ENCODE measurements at places on chromosomes 1 and 21.

DNA sequence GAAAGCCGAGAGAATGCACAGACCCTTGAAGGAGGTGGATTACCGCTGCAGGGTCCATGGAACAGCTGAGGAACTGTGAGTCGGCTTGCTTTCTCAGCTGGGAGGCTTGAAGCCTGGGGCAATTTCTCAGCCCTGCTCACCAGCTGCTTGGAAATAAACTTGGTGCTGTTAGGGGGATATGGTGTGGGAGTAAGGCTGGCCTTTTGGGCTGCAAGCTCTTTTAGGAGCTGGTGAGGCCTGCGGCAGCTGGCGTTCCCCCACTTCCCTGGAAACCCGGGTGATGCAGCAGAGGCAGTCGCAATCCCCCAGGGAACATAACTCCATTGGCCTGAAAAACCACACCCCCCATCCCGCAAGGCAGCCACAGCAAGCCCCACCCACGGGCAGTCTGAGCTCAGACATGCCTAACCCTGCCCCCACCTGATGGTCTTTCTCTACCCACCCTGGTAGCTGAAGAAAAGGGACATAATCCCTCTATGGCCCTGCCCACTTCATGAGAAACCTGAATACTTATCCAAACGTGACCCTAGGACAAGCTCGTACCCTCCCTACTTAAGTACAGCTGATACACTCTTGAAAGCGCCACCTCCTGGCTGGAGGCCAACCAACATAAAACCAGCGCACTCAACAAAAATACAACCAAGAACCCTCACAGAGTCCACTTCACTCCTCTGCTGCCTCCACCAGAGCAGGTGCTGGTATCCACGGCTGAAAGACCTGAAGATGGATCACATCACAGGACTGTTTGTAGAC is 1995.8 kb downstream of the NCAM2 start:
- no peak for DNase-seq

DNA sequence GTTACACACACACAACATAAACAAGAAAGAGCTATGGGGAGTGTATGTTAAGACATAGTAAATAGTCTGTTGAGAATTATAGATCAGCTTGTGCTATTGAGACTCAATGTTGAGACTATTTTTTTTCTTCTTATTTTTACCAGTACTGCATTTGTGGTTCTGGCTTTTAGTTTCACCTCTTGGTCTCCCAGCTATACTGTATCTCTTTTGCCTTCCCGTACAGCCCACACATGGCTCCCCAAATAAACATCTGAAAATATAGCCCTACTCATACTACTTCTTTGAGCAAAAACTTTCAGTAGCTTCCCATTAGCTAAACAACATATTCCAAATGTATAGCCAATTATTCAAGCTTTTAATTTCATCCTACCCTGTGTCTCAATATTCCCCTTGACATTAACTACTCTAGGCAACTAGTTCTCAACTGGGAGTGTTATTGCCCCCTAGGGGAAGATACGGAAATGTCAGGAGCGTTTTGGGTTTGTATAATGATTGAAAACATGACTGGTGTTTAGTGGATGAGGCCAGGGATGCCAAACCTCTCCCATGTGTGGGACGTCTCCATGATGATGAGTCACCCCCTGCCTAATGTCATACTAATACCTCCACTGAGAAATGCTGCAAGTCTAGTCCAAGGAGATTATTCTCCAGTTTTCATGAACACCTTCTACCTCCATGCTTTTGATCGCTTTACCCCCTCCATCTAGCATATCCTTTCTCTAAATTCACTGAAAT is 6.8 kb downstream of the RPE65 start:
- DNase-seq: no peak

DNA sequence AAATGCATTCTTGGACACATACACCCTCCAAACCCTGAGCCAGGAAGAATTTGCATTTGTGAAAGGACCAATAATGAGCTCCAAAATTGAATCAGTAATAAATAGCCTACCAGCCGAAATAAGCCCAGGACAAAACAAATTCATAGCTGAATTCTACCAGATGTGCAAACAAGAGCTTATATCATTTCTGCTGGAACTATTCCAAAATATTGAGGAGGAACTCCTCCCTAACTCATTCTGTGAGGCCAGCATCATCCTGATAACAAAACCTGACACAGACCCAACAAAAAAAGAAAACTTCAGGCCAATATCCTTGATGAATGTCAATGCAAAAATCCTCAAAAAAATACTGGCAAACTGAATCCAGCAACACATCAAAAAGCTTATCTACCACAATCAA is 6.7 kb downstream of the SPRR2E start:
- no peak for DNase-seq

DNA sequence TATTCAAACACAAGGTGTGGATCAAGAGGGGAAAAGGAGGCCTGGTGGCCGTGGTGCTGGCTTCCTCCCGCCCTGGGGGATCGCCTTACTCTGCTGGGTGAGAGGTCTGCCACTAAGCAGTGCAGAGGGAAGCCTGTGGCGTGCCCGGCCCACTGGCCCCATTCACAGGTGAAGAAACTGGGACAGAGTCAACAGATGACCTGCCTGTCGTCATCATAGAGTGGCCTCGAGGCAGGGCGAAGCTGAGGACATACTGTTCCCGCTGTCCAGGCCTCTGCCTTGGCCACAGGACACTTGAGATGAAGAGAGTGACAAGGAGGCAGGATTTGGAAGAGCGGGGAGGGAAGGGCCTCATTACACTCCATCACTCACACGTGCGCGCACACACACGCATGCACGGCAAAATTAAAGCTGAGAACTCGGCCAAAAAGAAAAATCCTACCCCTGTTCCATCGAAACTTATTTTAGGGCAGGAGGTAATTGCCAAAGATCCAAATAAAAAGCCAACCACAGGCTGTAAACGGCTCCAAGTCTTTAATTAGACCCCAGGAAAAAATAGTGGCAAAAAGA is 50.5 kb downstream of the CASZ1 start:
- DNase-seq: no peak

DNA sequence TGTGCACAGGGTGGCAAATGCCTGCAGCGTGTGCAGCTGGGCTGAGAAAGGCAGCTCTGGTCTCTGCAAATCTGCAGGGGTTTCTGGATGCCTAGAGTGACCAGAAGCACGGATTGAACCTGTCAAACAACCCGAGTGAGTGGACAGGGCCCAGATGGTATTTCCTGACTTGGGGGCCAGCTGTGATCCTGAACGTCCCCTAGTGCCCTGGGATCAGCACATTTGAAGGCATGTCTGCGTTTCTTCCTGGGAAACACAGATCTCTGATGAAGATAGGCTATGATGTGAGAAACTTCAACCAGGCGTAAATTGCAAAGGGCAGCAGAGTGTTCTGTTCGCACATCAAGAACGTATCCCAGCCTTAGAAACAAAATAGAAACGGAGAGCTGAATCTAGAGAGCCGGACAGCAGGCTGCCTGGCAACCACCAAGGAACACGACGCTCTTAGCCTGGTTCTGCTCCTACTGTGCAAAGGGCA is 163.1 kb downstream of the KCNJ6 start:
- DNase-seq: no peak

DNA sequence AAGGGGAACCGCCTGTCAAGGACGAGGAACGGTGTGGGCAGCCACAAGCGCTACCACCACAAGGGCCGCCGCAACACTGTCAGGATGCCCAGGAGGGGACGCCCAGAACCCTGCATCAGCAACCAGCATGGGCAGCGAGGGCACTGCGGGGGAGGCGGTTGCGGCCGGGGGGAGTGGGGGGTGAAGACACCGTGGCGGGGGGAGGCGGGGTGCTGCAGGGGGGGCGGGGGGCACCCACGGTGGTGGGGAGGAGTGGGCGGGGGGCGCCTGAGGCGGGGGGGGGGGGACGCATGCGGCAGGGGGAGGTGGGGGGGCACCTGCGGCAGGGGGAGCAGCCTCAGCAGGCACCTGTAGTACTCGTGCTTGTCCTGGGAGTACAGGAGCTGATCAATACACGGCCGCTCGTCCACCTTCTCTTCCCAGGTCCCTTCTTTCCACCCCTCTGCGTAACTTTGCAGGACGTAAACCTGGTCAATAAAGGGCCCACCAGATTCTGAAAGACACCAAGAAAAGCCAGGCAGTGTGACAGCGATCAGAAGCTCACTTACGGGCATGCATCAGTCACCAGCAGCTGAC is 4.6 kb downstream of the POFUT2 start:
- DNase-seq: peak; percentile 13

DNA sequence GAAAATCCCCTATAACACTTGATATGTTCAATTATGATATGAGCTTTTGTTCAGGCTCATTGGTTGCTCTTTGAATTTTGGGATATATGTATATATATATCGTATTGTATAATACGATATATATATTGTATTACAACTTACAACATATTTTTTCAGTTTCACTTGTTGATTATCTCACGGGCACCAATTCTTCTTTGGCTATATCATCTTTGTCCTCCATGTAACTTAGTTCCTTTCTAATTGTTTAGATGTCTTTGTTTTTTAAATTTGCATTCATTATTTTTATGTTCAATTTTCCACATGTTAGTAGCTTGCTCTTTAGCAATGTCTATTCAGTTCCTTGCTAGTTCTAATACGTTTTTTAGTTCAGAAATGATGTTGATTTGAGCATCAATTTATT is 150.0 kb downstream of the BACH1 start:
- DNase-seq: no peak

GRCh38 chr1:9842073-9842711 is 18.4 kb upstream of the CLSTN1 start:
- peak; percentile 28 for DNase-seq

- DNase-seq: peak; percentile 70
Measured at GRCh38 chr1:100459358-100460114, 78.4 kb upstream of the GPR88 start.

DNA sequence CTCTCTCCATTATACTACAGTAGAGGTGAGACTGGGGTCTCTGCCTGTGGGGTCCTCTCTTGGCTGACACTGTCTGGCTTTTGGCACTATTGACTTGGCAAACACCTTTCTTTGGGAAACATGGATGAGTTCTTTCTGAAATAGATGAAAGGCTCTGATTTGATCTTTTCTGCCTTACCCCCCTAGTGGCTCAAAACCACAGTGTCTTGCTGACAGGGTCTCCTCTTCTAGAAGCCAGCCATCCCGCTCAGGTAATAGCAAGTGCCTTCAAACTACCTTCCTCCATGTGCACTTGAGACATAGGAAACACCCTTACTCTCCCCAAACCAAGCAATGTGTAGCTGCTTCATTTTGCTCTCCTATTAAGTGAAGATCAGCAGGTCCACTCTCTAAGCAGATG is 260.4 kb downstream of the BRINP2 start:
- DNase-seq: no peak

DNA sequence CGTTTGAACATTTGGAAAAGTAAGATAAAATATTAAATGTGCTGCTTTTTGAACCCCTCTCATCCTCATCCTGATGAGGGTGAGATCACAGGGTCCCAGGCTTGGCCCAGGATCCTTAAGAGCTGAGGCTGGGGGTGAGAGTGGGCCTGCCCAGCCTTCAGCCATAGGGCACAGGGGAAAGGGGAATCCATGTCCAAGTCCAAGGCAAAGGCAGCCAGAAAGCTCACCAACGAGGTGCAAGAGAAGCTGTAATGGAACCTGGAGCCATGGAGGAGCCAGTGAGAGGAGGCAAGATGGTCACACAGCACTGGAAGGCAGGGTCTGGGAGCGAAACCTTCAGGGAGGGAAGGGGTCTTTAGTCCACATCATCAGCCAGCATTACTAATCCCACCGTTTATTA is 191.9 kb downstream of the RRAGC start:
- no peak for DNase-seq

DNA sequence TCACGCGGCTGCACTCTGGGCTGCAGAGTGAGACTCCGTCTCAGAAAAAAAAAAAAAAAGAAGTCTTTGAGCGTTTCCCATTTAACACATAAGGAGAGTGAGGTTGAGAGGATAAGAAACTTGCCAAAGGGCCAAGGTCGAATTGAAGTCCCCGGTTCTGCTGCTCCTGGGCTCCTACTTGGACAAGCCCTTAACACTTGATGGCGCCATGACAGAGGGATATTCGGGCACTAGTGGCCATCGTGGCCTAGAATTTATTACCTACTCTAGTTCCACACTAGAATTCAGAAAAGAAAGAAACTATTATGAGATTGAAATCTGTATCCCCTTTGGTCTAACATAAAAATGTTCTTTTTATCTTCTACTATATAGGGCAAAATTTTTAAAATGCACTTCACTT is 65.7 kb upstream of the NEK2 start:
- no peak for DNase-seq

GRCh38 chr1:219083631-219084030 is 90.0 kb upstream of the LYPLAL1 start:
- no peak for DNase-seq

- DNase-seq: no peak
Measured at GRCh38 chr1:177122461-177123251, 41.9 kb downstream of the ASTN1 start.

DNA sequence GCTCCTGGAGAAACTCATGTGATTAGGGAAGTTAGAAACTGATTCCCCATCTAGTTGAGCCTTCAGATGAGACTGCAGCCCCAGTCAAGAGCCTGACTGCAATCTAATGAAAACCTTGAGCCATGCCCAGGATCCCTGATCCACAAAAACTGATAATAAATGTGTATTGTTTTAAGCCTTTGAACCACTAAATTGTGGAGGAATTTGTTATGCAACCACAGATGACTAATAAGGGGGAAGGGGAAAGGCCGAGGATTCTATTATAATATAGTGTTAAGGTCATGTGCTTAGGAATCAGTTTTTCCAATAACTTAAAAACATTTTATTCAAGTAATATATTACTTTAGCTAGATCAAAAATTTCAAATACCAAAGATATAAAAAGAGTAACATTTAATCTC is 52.8 kb upstream of the USP25 start:
- no peak for DNase-seq
